ENCODE measurements at places on chromosomes 1 and 21.

GRCh38 chr1:151325646-151326429 lies 1.4 kb downstream of the PI4KB start:
- no peak for DNase-seq

DNA sequence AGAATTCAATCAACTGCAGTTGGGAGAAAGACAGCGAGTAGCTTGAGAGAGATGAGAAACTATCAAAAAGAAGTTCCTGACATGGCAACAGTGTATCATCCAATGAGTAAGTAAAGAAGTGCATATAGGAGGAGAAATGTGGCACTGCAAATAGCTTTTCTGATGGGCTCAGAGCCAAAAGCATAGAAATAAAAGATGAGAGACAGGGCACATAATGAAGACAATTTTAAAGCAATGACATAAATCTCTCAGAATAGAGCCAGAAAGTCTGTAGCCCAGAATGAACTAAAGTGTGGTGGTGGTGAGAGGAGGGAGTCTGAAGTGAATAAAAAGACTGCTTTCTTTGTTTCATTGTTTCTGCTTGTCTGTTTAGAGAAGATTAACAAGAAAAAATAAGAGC lies 34.3 kb downstream of the TNFSF18 start:
- DNase-seq: no peak

DNA sequence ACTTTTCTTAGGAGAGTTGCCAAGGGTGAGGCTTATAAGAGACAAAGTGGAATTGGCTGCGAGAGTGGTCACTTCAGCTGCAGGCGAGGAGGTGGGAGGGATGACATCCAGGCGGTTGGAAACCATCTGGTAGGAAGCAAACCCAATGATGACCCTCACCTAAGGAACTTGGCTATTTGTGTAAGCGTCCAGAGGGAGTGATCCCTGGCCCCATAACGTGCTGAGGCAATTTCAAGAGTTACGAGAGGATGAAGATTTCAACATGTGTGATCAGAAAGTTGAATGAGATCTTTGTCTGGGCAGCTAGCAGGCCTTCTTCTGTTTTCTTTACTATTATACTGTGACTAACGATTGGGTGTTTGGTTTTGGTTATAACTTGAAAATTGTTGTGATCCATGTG lies 102.7 kb upstream of the VANGL1 start:
- DNase-seq: no peak

DNA sequence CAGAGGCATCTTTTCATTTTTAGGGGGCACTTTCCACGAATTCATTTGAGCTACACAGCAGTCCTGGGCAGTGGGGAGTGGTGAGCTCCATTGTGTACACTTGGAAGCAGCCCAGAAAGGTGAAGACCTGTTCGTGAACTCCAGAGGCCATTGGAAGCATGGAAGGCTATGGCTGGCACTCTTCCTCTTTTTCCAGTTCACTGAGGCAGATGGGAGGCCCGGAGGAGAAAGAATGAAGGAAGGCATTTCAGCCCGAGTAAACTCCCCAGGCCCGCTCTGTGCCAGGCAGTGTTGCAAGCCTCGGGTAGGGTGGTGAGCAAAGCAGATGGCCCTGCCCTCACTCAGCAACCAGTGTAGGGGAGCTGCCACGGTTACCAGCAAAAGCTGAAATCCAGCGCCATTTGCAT lies 673 bp upstream of the DHCR24 start:
- no peak for DNase-seq

DNA sequence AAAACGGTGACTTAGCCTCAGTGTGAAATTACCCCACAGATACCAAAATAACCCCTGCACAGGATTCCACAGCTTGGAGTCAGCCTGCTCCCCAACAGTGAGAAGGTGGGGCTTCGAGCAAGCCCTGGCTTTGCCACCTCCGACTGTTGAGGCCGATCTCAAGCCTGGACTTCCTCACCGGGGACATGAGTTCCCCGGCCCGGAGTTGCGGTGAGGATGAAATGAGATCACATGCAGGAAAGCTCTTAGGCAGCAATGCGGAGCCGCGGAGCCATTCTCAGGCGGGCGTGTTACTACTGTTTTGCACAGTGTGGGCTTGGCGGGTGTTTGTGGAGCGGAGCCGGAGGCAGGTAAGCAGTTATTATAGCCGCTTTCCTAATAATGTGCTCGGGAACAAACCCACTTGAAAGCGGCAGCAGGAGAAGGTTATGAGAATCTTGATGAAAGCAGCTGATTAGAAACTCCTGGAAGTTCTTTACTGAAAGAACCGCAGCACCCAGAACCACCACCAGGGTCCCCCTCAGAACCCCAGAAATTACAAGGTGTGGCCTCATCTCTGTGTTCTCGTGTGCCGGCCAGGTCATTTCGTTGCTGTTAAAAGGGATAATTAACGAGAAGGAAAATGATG lies 3.9 kb upstream of the CLSTN1 start:
- no peak for DNase-seq

GRCh38 chr1:109517337-109517736 lies 7.8 kb upstream of the AMIGO1 start:
- no peak for DNase-seq

DNA sequence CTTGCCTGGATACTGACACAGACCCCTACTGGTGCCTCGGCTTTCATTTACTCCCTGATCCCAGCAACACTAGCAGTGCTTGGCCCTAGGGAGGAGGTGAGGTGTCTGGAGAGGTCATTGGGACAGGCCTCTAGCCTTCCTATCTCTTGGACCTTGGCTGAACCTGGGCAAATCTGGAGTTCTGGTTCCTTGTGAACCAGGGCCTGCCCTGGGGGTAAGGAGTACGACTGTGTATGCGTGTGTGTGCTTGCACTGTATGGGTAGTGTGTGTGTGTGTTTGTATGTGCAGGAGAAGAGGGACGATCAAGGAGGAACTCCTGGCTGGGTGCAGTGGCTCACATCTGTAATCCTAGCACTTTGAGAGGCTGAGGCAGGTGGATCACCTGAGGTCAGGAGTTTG lies 252.7 kb upstream of the CSF3R start:
- no peak for DNase-seq

- DNase-seq: no peak
Observed at GRCh38 chr1:161235957-161236775, 1.8 kb downstream of the NR1I3 start.

GRCh38 chr1:156813750-156814570 lies 2.7 kb downstream of the SH2D2A start:
- peak; percentile 40 for DNase-seq

GRCh38 chr1:3024588-3024987 lies 3.3 kb downstream of the ACTRT2 start:
- no peak for DNase-seq

- no peak for DNase-seq
Observed at GRCh38 chr1:228989992-228990827, 254.9 kb downstream of the RHOU start.

DNA sequence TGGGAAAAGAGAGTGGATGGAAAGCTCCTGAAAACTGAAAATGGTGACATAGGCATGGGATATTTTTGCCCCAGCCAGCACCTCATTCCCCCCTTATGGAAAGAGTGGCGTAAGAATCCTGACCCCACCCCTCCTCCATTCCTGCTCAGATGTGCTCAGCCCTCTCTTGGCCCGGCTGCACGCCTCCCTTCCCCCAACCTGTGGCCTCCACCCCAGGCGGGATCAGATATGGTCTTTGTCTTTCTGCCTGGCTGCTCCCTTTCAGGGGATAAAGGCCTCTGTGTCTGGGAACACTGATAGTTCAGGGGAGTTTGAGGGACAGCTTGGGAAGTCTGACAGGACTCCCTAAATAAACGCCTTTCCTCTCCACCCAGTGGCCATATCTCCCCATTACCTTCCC lies 49.8 kb downstream of the KIRREL1 start:
- no peak for DNase-seq

DNA sequence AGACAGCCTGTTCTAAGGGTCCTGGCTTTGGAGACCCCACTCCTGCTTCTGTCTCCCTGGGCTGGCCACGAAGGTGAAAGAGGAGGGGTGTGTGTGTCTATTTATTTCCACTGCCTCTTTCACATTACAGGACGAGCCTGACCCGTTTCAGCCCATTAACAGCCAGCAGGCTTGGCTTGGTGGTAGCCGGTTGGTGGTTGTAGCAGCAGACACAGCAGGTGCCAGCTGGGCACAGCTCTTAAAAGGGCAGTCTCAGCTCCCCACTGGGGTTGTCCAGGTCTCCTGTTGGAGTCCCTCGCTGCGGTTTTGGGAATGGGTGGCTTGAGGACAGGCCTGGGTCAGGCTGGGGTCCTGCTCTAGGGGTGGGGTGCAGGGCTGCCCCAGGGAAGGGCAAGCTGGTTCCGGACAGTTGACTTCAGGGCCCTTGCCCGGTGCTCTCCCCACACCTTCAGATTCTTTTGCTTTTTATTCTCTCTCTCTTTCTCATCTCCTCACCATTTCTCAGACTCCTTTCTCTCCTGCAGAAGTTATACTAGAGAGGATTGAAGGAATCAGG lies 84.6 kb downstream of the ACTL8 start:
- no peak for DNase-seq

DNA sequence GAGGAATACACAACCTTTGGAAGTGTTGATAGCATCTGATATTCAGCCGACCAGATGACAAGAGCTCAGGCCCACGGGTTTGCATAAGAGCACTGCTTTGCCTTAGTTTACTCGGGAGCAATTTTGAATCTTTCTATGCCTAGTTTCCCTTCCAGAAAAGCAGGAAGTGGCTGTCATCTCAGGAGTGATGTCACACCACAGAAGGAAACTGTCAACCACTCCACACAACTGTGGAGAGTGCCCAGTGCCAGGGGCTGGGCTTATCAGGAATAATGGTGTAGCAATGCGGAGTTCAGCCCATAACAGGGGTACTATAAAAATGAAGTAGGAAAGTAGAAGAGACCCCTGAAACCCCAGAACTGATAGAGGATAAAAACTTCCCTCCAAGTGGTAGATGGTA lies 28.4 kb downstream of the NTPCR start:
- DNase-seq: no peak

DNA sequence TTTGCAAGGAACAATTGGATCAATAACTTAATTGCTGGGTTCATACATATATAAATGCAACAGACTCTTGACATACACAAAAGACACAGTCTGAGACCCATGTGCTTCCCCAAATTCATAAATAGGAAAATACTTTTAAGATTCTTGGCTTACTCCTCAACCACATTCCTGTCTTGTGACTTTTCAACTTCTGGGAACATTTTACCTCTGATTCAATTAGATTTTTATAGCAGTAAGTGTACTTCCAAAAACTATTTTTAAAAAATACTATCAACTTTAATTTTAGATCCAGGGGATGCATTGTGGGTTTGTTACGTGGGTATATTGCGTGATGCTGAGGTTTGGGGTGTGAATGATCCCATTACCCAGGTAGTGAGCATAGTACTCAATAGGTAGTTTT lies 406.7 kb downstream of the RPS6KC1 start:
- no peak for DNase-seq

GRCh38 chr1:31675756-31676155 lies 28.1 kb downstream of the COL16A1 start:
- no peak for DNase-seq

DNA sequence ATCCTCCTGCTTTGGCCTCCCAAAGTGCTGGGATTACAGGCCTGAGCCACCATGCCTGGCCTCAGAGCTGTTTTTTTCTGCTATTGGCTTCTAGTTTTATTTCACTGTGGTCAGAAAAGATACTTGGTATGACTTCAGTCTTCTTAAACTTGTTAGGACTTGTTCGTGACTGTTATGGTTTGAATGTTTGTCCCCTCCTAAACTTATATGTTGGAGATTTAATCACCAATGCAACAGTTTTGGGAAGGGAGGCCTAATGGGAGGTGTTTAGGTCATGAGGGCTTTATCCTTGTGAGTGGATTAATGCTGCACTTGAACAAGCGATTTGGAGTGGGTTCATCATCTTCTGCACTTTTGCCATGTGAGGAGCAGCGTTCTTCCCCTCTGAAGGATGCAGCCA lies 24.5 kb upstream of the SOD1 start:
- DNase-seq: no peak

DNA sequence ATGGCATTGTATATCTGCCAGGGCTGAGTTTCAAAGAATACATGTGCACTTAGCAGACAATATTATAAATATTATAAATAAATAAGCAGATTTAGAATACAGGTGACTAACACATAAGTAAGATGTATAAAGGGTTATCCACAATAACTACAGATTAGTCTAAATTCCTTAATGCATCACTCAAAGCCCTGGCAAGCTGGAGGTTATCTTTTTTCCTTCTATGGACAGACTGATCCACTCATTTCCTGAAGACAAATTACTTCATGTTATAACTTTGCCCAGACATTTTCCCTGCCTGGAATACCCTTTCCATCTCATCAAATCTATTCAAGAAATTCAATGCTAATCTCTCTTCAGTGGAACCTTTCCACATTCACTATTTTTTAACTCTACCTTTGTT lies 38.8 kb downstream of the LUZP1 start:
- no peak for DNase-seq

- no peak for DNase-seq
Observed at GRCh38 chr1:59693406-59693805, 121.3 kb upstream of the HOOK1 start.

DNA sequence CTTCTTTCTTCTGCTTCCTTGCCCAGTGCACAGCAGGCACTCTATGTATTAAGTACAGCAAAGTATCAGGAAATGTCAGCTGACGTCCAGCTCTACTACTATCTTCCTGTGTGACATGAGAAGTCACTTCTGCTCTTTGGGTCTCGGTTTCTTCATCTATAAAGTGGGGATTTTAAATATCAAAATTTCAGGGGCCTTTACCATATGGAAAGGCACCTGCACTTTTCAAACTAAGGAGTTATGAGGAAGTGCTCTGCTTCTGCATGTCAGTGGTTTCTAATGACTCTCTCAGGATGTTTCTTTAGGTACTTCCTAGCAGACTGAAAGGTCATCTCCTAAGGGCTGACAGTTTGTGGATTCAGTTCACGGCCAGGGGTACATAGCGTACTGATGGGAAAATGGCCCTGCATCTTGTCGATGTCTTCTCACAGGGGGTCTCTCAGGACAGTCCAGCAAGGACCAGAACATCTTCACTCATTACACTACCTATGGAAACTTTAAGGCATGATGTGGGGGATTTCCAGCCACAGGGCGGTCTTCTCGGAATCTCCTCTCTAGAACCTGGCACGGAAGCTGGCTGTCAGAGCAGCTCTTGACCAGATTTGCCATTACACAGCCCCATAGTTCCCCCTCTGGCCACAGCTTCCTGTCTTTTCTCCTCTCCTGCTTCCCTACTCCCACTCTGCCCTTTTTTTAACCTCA lies 42.0 kb upstream of the MTF1 start:
- DNase-seq: no peak

GRCh38 chr1:16026723-16027484 lies 5.1 kb downstream of the CLCNKA start:
- no peak for DNase-seq

DNA sequence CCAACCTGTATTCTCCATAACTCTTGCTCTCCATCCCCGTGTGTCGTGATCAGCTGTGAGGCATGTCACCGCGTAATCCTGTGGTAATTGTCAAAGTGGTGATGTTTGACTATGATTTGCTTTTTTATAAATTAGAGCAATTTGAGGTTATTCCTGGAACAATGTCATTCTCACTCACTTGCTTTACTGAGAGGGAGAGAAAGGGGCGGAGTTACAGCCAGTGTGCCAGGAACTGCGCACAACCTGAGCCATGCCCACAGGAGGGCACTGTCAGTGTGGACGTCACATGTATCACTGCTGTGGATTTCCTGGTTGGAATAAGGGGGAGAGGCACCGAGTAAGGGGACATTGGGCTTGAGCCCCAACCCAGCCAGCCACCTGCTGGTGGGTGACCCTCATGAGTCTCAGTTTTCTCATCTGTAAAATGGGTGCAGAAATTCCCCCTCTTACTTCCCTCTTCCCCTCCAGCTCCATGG lies 6.9 kb downstream of the ADGRB2 start:
- no peak for DNase-seq

- no peak for DNase-seq
Observed at GRCh38 chr1:34131396-34132160, 33.5 kb downstream of the CSMD2 start.
